ENCODE measurements at places on chromosomes 4 and X.

DNA sequence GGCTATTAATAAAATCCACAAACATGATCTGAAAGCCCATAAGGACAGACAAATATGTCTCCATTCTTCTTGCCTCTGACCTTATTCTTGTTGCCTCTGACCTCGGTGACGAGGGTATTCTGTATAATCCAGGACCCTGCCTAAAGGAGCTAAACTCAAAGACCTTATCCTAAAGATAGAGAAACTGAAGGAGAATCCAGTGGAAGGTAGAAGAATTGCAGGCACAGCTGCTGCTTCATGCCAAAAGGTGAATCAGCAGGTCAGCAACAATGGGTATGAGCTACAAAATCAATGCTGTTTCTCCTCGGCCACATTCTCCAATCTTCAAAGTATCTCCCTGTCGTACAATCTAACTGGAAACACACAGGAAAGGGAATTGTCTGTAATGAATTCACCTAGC is 71.4 kb downstream of the INTS6L start:
- no peak for DNase-seq

DNA sequence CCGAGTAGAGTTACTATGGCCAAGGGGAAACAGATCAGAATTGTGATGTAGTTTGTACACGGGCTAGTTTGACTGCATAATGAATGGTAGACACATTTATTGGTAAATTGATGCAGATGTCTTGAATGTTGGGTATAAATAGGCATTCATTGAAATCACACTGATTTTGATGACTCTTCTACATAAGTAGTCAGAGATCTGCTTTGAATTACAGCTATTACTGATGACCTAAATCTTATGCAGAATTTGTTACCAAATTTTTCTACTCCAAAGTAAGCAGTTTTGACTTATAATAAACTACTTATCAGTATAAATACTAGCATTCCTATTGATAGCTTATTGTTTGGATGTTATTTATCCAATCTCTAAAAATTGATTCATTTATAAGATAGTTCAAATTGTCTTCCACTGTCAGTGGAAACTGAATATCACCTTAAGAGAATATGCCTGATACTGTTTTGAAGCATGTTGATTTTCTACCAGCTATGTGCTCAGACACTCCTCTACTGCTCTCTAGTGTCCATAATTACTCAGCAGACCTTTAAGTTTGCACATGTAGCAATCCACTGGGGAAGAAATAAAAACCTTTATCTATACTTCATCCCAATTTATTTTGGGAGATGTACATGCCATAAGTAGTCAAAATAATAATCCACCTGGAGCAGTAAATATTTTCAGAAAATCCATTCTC is 120.3 kb downstream of the RASL11B start:
- DNase-seq, result peak; percentile 63

GRCh38 chr4:138891631-138892031 is 124.0 kb upstream of the NOCT start:
- no peak for DNase-seq

DNA sequence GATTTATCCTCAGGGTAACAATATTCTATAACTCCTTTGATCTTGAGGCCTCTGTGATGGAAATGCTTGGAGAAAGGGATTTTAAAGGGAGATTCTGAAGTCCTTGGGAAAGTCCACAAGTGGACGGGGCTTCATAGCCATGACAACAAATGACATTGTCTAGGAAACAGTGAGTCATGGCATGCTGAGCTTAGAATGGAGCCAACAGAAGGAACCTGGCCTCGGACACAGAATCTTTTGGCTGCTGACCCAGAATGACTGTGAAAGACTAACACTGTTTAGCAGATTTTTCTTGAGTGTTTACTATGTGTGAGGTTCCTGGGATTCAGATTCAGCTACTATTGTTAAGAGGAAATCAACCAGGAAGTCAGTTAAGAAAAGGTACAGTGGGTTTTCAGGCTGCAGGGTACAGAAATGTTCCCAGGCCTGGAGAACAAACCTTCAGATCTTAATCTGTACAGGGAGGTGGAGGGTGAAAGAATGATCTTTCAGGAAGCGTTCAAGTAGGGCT is 18.1 kb upstream of the CXCL2 start:
- DNase-seq, result no peak

GRCh38 chr4:185480016-185480732 is 8.6 kb upstream of the CCDC110 start:
- DNase-seq, result no peak

- no peak for DNase-seq
Observed at GRCh38 chr4:108433832-108434231, 186.5 kb upstream of the RPL34 start.

- DNase-seq, result peak; percentile 84
Observed at GRCh38 chr4:107930821-107931774, at the start of gene CYP2U1. CYP2U1 (plus strand) TSS chr4:107931549; CDS start chr4:107931644, 95 bp downstream.

Measured in cardiac muscle cell (in vitro differentiated cells and primary cell).